Right lobe of liver (tissue), 6 donors: ENCODE measurements at places on chromosomes 1 and 21.

GRCh38 chr1:212218065-212218464, 67.1 kb upstream of the PPP2R5A start:
- DNase-seq, result no peak

- no peak for DNase-seq
Observed at GRCh38 chr1:180042988-180043622, 88.5 kb downstream of the CEP350 start.

GRCh38 chr1:40703316-40703715, 11.8 kb downstream of the NFYC start:
- no peak for DNase-seq

DNA sequence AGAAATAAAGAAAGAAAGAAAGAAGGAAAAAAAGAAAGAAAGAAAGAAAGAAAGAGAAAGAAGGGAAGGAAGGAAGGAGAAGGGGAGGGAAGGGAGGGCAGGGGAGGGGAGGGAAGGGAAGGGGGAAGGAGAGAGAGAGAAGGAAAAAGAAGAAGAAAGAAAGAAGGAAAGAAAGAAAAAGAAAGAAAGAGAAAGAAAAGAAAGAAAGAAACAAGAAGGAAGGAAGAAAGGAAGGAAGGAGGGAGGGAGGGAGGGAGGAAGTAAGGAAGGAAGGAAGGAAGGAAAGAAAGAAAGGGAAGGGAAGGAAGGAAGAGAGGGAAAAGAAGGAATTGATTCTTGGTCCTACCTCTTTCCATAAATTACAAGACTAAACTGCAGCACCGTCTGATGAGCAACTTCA, 186.1 kb downstream of the URB2 start:
- DNase-seq, result no peak

GRCh38 chr1:172323686-172324085, 96.8 kb upstream of the C1orf105 start:
- no peak for DNase-seq

DNA sequence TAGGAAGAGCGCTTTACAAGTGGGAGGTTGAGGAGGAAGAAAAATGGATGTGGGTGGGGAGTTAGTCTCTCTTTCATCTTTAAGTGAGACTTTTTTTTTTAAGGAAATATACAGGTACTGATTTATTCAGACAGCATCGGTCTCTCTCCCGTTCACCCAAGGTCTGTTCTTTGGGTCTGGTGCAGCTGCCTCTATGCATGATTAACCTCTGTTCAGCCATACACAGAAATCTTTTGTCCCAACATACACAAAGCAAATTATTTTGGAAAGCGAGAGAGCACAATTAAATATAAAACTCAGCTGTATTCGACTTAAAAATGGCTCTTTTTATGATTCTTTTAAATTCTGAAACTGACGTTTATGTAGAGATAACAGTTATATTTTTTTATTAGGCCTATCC, 11.0 kb downstream of the PROX1 start:
- DNase-seq, result no peak

DNA sequence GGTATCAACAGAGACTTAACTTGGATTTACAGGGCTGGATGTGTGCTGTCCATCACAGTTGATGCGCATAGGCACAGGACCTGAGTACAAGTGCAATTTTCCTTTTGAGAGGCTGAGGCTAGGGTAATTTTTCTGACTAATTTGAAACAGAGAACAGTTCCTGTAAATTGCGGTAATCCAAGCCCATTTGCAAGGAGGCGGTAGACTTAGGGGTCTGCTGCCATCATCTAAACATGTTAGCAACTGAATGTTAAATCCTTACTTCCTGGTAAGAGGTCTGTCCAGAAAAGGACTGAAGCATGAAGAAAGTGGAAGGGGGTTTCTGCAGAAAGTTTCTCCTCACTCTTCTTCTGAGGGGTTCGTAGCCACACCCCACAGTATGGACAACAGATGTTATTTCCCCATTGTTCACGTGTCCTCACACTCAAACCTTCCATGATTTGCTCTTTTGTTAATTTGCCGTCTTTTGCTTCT, 23.7 kb upstream of the C1orf198 start:
- no peak for DNase-seq

DNA sequence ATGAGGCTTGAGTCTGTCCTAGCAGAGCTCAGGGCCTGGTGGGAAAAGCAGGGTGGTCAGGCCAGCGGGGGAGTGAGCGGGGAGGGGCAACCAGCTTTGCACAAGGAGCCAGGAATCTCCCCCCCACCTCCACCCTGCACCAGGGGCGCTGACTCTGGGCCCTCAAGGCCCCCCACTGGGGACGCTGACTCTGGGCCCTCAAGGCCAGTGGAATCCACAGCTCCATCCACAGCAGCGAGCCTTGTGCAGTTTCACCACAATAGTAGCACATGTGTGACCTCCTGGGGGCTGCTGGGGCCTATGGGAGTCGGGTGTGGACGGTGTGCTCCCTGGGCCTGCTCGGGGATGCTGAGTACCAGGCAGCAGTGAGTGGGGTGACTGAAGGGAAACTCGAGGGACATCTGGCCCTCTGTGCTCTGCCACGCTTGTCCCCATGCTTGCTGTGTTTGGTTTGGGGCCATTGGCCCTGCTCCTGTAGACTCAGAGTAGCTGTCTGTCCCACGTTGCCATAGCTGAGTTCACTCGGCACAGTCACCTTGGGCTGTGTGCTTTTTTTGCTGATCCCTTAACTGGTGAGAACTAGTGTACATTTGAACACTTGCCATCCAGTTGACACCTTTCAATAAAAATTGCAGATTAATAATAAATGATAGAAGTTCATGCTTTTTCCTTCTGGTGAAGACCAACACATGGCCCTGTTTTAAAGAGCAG, 89.2 kb downstream of the ADARB1 start:
- no peak for DNase-seq

DNA sequence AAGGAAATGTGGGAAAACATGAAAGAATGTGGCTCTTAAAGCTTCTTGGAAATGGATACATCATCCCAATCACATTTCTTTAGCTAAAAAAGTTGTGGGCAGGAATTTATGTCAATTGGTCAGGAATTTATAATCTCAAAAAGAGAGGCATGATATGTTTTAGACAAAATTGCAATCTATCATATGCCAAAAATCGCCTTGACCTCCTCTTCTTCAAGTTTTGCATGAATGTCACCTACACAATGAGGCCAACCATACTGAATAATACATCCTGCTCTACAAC, 42.4 kb downstream of the ATP6V1G3 start:
- DNase-seq, result no peak

DNA sequence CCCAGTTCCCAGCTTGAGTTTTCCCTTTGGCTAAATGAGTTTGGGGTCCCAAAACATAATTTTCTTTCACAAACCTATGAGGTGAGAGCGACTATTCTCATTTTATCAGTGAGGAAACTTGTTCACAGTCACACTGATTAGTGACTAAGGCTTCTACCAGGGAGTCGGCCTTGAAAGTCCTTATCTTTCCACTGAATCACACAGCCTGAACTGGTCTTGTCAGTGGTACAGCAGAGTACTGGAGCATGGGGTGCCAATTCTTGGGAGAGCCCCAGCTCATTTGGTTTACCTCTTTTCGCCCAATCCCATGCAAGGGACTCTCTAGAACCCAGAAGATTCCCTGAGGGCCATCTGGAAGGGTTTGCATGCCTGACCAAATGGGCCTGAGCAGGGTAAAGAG, 16.9 kb downstream of the HSD3B2 start:
- DNase-seq, result no peak

DNA sequence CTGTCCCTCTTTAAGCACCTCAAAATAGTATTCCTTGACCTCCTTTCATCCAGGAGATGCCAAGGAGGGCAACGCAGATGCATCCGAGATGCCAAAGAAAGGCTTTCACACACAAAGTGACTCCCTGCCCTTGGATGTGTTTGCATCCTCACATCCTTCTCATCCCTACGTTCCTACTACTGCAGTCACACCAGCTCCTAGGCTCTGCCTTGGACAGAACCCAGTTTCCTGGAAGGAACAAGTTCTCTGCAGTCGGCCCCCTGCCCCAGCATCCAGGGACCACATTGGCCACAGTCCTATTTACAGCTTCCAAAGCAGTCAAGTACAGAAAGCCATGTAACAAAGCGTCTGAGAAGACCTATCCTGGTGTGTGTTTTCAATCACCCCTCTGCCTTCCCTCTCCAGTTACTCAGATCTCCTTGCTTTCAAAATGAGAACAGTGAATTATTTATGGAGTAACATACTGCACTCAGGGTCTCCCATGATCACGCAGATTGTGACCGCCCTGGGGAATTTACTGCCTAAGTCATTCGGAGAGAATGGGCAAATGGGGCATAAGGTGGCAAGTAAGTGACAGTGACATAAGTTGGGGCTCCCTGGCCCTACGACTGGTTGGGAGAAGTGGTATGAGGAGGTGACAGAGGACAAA, 21.8 kb upstream of the SRP9 start:
- no peak for DNase-seq

GRCh38 chr1:182485861-182486260, 35.9 kb downstream of the RGSL1 start:
- DNase-seq, result no peak

DNA sequence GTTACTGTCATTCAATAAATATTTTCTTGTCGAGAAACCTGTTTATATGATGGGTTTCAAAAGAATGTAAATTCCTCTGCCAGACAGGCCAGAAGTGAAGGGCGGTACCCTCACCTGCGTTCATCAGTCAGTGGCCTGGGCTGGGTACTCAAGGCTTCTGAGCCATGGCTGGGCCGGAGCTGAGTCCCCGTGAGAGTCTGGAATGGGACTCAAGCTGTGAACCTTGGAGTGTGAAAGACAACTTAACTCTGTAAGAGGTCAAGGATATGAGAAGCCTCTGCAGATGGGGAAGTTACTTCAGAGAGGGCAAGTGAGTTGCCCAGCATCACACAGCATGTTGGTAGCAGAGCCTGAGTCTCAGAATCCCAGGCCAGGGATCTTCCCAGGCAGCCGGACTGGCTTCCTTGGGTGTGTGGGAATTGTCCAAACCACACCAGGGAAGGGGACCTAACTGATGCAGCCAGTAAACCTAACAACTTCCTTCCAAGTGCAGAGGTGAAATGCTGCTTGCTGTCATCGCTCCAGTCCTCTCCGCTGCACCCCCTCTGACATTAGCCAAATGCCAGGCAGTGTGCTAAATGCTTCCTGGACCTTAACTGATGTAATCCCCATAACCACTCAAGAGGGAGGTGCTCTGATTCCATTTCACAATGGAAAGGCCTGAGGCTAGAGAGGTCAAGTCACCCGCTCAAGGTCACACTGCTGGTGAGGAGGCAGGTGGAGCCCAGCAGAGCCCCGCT, 4.8 kb downstream of the DISP3 start:
- DNase-seq, result no peak

DNA sequence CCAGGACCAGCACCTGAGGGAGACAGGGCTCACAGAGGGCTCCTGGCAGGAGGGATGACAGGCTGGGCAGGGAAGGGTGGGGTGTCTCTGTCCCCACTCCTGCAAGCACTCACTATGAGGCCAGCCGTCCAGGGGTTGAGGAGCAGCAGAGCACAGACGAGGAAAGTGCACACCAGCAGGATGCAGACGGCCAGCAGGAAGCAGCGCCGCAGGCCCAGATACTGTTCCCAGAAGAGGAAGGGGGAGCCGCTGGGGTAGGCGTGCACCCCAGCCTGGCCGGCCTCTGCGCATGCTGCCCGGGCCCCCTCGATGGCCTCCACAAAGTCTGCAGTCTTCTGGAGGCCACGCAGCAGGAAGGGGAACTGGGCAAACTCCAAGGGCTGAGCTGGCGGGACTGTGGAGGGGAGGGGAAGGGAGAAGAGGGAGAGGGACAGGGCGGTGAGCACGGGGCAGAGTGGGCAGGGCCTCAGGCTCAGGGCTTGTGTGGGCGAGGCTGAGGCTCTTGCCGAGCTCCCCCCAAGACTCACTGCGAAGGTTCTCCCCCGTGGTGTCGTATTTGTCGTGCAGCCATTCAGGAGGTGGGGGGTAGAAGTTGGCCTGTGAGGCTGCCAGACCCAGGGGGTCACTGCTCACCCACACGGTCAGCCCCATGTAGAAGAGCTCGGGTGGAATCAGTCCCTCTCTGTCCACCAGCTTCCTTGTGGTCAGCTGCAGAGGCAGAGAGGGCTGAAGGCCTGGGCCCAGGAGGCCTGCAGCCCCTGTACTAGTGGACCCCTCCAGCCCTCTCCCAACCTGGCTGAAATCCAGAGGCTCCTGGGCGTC, 16.5 kb downstream of the PTCH2 start:
- DNase-seq, result peak; percentile 68

DNA sequence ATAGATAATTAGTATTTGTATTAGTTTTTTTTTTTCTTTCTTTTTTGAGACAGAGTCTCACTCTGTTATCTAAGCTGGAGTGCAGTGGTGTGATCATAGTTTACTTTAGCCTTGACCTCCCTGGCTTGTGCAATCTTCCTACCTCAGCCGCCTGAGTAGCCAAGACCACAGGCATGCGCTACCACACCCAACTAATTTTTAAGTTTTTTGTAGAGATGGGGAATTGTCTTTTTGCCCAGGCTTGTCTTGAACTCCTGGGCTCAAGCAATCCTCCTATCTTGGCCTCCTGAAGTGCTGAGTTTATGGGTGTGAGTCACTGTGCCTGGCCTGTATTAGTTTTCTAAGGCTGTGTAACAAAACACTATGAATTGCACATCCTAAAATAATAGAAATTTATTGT, 58.3 kb downstream of the MSH4 start:
- no peak for DNase-seq

GRCh38 chr1:29550119-29550841, 314.0 kb downstream of the PTPRU start:
- DNase-seq, result no peak

DNA sequence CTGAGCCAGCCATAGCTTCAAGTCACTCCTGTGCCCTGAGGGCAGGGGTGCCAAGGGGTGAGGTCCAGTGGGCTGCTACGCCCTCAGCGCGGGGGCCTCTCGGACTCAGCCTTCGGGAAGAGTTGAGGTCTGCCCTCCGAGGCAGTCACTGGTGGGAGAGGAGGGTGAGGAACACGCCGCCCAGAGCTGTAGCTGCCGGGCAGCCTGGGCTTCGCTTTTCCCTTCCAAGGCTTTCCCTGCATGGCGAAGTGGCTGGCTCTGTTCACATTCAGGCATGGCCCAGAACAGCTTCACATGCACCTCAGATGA, 43.0 kb upstream of the C1orf174 start:
- DNase-seq, result no peak

GRCh38 chr1:151513626-151514121, 2.5 kb downstream of the CGN start:
- peak; percentile 96 for DNase-seq

DNA sequence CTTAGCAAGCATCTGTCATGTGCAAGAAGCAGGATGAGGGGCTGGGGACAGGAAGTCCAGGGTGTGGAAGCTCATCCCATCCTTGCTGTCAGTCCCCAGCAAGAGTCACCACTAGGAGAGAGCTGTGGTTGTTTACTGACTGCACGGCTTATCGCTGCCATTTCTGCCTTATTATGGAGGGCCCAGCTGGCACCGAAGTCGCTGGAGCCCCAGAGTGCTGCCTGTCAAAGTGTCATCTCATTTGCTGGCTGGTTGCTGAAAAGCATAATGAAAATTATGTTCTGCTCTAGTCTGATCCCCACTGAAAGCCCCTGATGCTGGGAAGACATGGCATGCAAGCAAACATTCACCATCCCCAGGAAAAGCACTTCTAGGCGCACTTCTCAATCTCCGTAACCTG, 642.7 kb downstream of the NPHP4 start:
- DNase-seq, result no peak

- no peak for DNase-seq
Observed at GRCh38 chr1:2290171-2290578, 62.1 kb downstream of the SKI start.

GRCh38 chr1:87292684-87293493, 35.8 kb upstream of the LMO4 start:
- DNase-seq, result no peak

GRCh38 chr1:108715932-108716331, 3.2 kb downstream of the FNDC7 start:
- no peak for DNase-seq
